Effector memory CD8-positive, alpha-beta T cell (primary cell): ENCODE measurements at places on chromosomes 2 and 18.

GRCh38 chr2:20040489-20041172 is 10.8 kb downstream of the LAPTM4A start:
- no peak for DNase-seq

DNA sequence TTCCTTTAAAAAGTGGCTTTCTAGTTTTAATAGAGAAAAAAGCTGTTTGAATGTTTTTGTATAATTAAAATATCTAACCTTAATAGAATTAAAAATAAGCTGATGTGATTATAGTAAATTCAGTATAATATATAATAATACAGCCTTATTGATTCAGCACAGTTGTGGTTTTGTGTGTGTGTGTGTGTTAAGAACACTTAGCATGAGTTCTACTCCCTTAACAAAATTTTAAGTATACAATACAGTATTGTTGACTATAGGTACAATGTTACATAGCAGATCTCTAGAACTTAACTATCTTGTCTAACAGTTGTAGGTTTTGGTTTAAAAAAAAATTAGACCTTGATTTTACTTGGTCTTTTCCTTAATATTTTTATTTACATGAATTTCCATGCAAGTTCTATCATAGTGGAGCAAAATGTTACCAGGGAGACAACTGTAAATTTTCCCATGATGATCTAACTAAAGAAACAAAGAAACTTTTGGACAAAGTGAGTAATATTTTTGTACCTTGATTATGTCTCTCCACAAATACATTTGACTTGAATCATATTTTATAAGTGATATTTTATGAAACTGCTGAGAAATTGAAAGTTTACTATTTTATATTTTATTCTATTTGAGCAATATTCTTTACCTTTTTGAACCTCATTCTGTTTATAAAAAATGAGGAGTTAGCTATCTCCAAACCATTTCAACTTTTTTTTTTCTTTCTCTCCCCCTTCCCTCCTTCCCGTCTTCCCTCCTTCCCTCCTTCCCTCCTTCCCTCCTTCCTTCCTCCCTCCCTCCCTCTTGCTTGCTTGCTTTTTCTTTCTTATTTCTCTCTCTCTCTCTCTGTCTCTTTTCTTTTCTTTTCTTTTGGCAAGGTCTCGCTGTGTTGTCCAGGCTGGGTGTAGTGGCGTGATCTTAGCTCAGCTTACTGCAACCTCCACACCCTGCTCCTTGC is 46.3 kb downstream of the ZC3H6 start:
- DNase-seq = no peak

GRCh38 chr2:30776831-30777635 is 30.2 kb downstream of the CAPN13 start:
- DNase-seq = no peak

- DNase-seq = no peak
These were observed 847.0 kb upstream of the CRIM1 start for GRCh38 chr2:35508601-35509000.

GRCh38 chr2:181456660-181457120 is 496 bp upstream of the ITGA4 start:
- peak; percentile 76 for DNase-seq

DNA sequence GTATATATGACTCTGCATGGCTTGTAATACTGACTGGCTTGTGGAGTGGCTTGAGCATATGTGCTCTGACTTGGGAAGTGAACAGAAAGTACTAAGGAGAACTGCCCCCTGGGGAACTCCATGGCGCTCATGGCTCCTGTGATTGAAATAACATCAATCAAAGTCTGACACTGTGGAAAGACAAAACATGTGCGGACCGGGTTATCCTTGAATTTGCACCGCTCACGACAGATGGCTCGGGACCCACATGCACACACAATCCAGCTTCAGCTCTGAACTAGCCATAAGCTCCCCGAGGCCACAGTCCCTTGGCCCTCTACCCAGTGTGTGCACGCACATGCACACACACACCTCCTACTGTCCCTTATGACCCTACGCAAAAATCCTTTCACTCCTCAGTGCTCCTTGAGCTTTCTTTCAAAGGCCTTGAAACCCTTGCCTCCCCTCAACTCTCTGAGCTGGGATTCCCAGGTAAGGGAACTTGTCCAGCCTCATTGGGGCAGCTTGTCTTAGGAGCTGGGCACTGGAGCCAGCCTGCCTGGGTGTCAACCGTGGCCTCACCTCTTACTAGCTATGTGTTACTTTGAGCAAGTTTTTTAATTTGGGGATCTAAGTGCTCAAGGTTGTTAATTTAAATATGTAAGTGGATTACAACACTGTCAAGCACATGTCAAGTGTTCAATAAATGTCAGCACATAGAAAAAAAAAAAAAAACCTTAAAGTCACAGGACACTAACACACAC is 43.6 kb downstream of the MRPS5 start:
- DNase-seq = no peak

DNA sequence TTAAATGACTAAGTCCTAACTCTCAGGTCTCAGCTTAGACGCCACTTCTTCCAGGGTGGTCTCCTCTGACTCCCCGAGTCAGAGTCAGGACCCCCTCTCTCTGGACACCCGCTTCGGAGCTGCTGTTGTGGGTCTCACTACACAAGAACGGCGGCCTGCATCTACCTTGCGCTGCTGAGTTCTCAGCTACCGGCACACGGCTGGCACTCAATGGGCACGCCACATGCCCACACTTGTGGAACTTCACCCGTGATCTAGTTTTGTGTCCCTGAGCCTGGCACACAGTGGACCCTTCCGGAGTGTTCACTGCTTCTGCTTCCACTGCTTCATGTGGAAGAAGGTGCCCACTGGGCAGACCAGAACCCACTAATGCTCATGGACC is 58.3 kb upstream of the ID2 start:
- DNase-seq = no peak

- DNase-seq = no peak
These were observed 28.4 kb downstream of the MEIS1 start for GRCh38 chr2:66463206-66463755.

- no peak for DNase-seq
These were observed 59.4 kb downstream of the STK39 start for GRCh38 chr2:168188002-168188401.

DNA sequence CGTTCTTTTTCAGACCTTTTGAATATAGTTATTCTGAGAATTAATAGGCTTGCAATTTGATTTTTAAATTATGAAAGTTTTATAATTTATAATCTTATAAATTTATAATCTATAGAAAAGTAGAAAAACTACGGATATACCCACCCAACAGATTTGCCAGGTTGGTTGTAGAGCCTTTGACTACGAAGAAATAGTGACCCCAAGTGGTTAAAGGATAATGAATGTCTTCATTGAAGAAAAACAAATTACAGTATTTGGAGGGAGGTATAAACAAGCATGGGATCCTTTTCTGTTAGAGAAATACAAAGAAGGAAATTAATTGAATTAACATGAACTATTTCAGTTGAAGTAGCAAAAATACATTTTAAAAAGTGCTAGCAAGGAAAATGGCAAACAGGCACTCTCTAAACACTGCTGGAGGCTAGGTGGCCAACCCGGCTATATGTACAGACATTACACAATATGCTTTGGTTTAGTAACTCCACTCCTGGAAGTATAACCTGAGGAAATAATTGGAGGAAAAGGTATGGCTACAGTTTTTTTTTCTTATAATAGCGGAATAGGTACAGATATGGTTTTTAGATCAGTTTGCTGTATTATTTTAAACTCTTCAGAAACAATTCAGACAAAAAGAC is 110.9 kb downstream of the MIB1 start:
- DNase-seq = no peak
